Central memory CD4-positive, alpha-beta T cell (primary cell): ENCODE measurements at places on chromosomes 16 and 17.

DNA sequence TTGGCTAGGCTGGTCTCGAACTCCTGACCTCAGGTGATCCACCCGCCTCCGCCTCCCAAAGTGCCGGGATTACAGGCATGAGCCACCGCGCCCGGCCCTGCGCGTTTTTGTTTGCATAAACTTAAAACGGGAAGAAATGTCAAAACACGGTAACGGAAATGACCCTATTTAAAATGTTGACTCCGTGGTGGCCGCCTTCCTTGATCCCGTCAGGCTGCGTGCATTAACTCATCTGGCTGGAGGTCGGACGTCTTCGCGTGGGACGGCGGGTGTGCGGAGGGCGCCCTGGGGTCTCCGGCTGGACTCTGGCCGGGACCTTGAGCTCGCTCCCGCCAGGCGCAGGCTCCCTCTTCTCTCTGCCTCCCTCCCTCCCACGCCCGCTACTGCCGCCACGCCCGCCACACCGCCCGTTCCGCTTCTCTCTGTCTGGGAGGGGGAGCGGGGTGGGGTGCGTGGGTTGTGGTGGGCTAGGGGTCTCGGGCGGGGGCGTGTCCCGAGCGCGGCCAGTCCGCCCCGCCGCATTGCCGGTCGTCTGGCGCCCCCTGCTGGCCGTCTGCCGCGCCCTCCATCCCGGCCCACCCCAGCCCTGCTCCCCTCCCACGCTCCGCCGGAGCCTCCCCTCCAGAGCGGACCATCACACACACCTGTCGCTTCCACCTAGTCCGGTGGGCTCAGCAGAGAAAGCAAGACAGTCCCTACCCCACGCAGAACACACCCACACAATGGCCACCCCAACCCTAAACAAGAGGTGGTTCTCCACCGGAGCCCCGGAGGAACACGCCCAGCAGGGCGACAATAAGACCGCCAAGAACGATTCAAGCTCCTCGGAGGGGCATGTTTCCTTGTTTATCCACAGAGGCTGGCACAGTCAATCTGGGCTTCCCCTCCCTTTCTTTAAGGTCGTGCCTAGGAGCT, 1.2 kb upstream of the CCDC42 start:
- peak; percentile 62 for DNase-seq

DNA sequence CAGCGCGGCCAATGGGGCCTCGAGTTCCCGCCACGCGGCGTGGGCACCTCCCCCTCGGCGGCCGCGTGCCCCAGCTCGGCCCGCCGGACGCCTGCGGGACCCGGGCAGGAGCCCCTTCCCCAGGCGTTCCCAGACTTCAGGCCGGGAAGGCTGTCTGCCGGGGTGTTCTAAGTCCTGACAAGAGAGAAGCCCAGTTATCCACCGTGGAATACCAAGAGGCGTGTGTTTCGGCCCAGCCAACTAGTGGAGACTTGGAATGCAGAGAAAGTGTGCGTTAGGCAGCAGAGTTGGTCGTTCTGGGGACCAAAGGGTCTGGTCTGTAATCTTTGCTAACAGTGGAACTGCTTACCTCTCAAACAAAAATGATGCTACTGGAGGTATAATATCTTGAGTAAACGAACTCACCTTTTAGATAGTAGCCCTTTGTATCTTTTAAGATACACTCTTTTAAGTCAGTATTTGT, 251 bp upstream of the HSF5 start:
- no peak for DNase-seq

GRCh38 chr17:29158488-29159275, 21.5 kb downstream of the MYO18A start:
- DNase-seq, result no peak

- no peak for DNase-seq
Observed at GRCh38 chr16:84729716-84730320, 30.0 kb downstream of the USP10 start.

DNA sequence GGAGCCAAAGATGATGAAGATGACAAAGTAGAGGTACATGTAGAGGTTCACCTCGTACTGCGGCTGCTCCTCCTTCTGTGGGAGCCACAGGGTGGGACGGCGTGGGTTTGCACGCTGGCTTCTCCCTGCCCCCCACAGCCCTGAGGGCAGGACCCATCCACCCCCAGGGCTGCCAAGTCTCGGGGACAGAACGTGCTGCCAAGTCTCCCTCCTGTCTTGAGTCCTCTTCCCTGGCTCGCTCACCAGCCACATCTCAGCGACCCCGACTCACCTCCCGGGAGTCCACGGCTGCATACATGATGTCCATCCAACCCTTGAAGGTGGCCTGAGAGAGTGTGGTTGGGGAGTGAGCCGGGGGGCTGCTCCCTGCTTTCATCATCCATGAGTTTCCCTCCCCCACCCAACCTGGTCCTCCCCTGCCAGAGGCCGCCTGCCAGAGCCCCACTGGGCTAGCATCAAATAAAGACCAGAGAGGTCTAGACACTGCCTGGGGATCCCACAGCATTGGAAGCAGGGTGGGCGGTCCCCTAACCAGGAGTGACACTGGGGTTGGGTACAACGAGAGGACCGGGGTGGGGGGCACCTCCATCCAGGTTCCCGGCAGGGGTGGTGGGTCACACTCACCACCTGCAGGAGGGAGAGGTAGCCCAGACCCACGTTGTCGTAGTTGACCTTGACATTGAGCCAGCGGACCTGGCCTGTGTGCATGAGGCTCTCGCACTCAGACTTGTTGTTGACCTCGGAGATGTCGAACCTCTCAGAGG, 12.8 kb upstream of the CD79B start:
- no peak for DNase-seq

DNA sequence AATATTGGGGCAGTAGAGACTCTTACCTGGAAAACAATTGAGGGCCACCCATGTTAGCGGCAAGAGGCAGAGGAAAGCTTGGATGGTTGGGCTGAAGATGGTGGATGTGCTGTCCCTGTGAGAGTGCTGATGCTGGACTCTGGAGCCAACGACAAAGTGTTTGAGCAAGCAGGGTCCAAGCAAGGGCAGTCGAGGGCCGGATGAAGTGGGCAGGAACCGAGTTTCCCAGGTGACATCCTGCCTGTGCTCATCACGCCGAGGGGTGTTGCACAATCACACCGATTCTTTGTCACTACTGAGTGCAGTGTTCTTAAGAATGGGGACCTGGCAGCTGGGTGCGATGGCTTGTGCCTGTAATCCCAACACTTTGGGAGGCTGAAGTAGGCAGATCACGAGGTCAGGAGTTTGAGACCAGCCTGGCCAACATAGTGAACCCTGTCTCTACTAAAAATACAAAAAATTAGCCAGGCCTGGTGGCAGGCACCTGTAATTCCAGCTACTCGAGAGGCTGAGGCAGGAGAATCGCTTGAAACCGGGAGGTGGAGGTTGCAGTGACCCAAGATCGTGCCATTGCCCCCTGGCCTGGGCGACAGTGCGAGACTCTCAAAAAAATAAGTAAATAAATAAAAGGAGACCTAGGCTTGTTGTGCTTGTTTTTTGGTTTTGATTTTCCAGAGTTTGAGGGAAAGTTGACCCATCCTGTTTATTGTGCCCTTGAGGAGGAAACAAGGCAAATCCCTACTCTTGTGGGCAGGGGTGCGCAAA, 6.1 kb downstream of the PYCARD start:
- no peak for DNase-seq

DNA sequence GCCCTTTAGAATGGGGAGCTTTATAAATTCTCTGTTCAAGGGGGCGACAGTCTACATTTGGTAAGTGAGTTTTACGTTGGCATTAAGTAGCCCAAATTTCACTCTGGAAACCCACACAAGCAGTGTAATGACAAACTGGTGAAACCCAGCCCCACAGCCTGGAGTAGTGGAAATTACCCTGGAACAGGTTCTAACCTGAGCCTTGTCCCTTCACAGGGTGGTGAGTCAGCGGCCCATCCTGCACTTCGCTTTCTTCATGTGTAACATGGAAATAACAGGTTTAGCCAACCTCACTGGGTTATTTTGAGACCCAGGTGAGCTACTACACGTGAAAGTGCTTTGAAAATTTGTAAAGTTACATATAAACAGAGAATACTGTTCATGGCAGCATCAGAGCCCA, 3.5 kb upstream of the TLCD3A start:
- DNase-seq, result no peak

GRCh38 chr16:77905374-77905920, 116.9 kb upstream of the CLEC3A start:
- DNase-seq, result no peak

DNA sequence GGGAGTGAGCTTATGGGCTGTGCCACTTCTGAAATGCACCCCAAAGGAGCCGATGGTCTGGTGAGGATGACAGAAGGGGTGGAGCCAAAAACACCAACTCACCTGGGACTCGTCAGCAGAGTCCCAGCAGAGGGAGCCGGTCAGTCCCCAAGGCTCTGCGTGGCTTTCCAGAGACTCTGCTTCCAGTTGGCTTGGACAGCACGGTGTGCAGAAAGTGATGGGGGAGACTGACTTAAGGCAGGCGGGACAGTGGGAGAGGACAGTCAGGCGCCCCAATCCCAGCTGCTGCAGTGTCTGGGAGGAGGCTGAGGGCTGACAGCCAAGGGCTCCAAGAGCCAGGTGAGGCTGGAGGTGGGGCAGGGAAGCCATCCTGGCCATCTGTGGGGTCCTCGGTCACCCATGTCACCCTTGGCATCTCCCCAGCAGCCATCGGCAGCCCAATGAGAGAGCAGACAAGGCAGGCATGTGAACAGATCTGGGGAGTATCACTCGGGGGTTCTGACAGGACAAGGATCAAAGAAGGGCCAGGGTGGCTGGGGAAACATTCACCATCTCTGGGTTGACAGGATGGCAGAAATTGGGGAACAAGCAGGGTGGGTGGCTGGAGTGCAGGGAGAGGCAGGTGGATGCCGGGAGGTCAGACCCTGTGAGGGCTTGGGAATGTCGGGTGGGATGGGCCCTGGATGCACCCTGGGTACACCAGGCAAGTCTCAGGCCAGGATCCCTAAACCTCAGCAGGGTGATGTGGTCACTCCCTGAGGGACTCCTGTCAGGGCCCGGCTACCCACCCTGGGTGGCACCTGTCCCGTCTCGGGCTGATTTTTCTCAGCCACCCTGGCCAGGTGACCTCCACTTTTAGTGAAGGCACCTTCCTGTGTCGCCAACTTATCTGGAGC, 8.9 kb upstream of the KRTAP17-1 start:
- DNase-seq, result no peak

DNA sequence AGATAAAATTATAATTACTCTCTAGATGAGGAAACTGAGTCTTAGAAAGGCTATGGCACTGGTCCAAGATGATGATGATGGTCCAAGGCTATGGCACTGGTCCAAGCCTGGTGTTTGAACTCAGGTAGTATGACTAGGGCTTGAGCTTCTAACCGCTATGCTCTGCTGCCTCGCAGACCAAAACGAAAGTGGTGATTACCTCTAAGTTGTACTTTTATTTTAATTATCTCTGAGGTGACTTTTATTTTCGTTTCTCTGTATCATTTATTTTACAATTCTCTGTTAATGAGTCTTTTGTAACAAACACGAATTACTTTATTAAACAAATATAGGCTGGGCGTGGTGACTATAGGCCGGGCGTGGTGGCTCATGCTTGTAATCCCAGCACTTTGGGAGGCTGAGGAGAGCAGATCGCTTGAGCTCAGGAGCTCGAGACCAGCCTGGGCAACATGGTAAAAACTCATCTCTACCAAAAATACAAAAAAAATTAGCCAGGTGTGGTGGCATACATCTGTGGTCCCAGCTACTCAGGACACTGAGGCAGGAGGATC, 5.6 kb downstream of the REXO5 start:
- DNase-seq, result no peak

DNA sequence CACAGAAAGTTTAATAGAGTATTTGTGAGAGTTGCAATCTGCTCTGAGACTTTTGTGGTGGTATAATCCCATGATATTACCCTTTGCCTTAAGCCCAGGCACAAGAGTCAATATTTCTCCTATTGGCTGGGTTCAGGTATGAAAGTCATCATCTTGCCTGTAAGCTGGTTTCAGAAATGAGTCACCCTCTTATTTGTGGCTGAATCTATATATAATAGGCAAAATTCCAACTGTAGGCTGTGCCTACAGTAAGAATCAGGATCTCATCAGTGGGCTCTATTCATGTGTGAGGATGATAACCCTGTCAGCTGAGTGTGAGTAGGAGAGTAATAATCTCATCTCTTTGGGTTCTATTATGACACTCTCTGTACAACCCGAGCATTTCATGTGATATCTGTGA, 2103.1 kb downstream of the TP53TG3F start:
- DNase-seq, result no peak

GRCh38 chr17:79427621-79428539, 183.0 kb downstream of the RBFOX3 start:
- no peak for DNase-seq

DNA sequence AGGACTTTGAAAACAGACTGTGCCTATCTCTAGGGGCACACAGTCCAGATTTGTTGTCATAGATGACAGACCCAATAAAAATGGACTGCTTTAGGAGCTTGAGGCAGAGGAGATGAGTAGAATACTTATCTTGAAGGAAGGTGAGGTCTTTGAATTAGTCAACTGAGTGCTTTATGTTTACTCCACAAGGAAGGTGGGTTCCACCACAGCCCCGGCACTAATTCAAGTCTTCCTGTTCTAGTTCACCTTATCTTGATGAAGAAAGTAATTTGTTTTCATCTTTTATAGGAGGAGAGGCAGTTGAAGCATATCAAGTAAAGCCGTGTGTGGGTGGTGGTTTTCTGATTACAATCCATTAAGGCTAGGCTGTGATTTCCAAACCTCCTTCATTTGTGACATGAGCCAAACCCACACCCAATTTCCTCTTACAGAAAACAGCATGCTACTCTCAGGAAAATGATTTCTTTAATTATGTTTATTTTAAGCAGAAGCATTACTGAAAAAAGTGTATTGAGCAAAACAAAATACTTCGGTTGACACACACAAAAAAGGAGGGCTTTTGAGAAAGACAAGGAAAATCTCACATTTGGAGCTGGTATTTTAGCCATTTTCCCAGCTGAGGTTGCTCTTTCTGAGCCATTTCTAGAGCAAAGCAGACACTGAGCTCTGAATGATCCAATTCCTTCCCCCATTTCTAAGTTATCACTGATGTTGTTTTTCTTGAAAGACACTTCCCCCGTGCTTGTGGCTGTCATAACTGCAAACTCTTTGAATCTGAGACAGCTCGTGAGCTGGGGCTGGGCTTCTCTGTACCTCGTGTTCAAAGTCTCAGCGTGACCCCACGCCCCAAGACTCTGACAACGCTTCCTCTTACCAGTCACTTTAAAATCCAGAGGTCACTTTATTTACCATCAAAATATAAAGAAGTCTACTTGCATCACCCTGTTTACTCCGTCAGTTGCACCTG, 35.4 kb downstream of the CDRT15 start:
- DNase-seq, result peak; percentile 81

DNA sequence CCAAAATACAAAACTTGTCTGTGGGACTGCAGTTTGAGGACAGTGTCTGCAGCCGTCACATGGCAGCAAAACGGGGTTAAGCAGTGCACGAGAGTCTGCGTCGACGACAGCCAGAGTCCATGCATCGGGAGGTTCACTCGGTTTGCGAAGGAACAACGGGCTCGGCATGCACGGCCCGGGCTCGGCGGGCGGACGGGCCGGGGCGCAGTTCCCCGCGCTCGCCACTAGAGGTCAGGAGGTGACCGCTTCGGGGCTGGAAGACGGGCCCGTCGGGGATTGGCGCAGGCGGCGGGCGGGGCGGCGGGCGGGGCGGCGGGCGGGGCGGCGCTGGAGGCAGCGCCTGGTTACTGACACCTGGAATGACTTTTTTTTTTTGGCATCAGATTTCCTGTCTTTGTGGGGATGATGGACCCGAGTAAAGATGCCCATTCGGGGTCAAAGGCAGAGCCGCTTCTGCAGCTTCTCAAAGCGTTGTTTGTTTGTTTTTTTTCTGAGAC, 6.5 kb downstream of the SCGB1C2 start:
- DNase-seq, result peak; percentile 76
